ENCODE measurements at places on chromosomes 7 and 10.

- no peak for DNase-seq
Measured at GRCh38 chr10:44581996-44582395, 197.1 kb upstream of the CXCL12 start.

- DNase-seq, result no peak
Measured at GRCh38 chr10:70626056-70626455, 23.5 kb upstream of the PRF1 start.

- DNase-seq, result no peak
Measured at GRCh38 chr7:16271990-16272665, 149.2 kb downstream of the CRPPA start.

DNA sequence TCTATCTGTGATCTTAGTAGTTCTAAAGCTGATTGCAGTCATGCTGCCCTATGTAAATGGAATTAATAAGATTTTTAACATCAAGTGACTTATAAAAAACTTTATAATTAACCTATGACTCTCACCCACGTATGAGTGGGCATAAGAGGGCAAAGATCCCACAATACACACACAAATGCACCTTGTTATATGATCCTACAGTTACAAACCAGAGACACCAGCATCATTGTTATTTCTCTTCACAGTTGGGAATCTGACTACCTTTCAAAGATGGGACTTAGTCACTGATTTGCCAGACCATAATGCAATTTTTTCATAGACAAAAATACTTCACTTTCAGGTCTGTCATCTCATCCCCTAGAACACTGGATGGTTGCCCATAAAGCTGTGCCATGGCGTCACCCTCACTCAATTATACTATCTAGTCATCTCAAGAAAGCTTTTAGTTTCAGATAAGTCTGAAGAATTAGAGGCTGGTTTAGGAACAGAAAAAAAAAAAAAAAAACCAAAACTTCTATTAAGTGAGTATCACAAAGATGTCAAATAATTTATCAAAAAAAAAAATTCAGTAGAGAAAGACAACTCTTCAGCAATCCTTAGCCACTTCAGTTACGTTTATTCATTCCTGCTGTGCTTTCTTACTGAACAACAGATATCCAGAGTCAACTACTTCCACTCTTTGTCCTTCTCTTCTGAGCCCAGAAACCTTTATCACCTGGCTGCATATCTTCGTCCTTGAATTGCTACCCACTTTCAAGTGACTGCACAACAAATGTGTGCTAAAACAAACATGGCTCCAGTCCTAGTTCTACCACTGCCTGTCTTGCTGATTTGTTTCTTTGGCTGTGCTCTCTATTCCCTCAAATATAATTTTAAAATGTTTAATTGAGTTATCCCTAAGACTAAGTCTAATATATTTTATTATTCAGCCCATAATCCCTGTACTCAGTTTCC, 175.0 kb upstream of the CHRM2 start:
- no peak for DNase-seq

DNA sequence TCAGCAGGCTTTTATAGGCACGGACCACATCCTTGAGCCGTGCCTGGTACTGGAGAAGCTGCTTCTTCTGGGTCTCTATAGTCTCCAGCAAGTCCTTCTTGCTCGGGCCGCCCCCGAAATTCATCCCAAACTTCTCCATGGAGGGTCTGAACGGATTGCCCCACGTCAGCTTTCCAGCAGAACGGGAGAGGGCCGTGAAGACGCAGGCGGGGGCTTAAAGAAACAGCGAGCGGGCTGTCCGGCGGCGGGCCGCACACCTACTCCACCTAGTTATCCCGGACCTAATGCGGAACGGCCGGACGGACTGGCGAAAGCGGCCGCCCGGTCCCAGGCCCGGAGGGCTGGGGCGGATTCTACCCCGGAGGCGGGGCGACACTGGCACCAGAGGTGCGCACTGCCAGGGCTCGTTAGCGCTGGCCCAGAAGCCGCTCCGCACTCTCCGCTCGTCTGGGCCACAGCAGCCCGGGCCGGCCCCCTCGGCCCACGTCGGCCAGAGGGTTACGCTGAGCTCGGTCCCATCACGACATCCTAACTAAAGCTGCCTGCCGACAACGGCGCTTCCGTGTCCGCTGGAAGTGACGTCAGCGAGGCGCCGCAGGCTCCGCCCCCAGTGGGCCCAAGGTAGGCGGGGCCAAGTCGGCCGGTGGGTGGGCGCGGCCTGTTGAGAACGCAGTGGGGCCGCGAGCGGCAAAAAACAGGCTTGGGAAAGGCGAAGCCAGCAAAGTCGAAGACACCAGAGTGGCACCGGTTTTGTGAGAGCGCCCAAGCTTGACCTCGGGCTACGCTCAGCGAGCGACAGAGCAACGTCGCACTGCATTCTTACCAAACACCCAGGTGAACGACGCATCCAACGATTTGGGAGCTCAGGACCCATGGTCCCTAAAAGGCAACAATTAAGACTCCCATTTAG, at the start of gene GCC1:
TSS of gene GCC1 (minus strand) at position 553 of the 910 bp plus-strand sequence. CDS start at position 139, 414 bp downstream.
- peak; percentile 87 for DNase-seq

DNA sequence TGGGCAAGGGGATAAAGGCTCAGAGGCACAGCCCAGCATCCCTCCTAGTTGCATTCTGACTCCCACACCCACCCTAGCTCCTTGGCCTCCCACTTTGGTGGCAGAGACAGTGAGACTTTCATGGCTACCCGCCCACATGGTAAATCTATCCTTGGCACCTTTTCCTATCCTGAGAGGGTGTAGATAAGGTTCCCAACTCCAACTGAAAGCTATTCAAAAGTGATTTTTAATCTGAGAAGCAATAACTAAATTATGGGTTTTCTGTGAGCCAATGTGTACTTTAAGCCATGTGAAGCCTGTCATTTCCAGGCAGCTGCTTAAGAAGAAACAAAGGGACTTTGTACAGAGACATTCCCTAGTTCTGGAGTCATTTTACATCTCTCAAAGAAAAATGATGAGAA, 9.1 kb downstream of the LAMB1 start:
- peak; percentile 66 for DNase-seq

GRCh38 chr10:26335574-26336093, 102.5 kb upstream of the APBB1IP start:
- DNase-seq, result no peak

DNA sequence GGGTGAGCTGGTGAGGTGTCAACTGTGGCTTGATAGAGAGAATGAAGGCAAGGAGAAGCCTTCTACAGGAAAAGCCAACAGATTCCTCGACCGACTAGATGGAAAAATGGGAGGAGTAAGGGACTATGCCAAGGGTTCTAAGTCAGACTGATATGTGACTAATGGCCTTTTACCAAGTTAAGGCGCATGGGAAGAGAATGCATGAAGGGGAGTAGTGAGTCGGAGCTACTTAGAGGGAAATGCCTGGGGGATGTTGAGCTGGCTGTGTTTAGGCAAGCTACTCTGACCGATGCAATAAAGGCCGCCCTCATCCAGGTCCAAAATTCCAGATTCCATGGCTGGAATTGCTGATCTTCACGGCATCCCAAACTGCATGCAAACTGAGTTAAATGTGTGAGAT, 48.2 kb downstream of the APBB1IP start:
- no peak for DNase-seq

All from NCI-H2081 (cell line).